Choroid plexus epithelial cell (primary cell): ENCODE measurements at places on chromosomes 13 and 19.
A peak's percentile ranks its signal among the peaks of the same experiment; 100 is the strongest.

DNA sequence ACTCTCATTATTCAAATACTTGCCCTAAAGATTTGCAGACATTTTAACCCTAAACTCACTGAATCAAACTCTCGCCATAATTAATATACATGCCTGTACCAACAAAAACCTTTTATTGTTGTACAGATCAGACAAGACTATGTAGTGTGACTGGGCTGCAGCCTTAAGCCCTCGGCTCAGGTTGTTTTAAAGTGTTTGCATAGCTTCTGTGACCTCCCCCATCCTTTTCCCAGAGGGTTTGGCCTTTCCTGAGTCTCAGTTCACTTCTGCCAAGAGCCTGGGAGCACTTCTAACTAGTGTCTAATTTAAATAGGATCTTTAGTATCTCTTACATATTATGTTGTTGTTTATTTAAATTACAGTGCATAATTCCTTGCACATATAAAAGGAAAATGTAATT is 158.2 kb downstream of the HS6ST3 start:
- DNase-seq, result no peak

GRCh38 chr19:37933937-37934358 is 26.9 kb downstream of the SIPA1L3 start:
- DNase-seq, result peak; percentile 72

DNA sequence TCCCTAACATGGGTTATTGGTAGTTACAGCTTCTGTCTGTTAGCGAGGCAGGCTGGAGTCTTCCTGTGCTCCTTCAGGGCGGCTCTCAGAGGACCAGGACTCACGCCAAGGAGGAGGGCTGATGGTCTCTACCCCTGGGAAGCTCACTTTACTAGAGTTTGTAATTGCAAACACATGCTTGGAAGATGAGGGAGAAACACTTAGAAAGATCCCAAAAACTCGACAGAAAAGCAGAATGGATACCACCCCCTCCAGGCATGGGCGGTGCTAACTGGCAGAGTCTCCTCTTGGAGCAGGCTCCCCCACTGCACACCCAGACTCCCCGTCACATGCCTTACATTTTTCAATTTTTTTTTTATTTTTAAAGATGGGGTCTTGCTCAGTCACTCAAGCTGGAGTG is 62.0 kb downstream of the PARP4 start:
- DNase-seq, result peak; percentile 13

GRCh38 chr19:5036698-5037563 is 68.0 kb downstream of the KDM4B start:
- peak; percentile 72 for DNase-seq

DNA sequence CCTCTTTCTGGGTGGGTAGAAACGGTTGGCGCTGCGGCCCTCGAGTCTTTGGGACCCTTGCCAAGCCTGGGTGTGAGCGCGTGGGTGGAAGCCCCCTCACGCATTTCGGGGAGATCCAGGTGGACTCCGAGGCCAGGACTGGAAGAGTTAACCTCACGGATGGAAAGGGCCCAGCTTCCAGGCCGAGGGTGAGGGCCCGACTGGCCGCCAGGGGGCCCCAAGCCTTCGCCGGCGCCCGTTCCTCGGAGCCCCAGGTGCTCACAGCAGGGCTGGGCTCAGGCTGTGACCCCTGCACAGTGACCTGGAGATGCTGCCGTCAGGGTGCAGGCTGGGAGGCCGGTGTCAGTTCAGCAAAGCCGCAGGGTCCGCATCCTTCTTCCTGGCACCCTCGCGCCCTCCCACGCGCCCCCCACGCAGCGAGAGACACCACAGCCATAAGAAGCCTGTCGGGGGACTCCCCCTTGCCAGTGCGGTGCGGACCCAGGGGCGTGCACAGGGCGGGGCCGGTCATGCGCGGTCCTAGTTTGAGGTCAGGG is 34.2 kb upstream of the TMEM255B start:
- peak; percentile 68 for DNase-seq

GRCh38 chr19:6253954-6254733 is 25.6 kb downstream of the MLLT1 start:
- no peak for DNase-seq

GRCh38 chr13:61765940-61766666 is 350.5 kb upstream of the PCDH20 start:
- no peak for DNase-seq

DNA sequence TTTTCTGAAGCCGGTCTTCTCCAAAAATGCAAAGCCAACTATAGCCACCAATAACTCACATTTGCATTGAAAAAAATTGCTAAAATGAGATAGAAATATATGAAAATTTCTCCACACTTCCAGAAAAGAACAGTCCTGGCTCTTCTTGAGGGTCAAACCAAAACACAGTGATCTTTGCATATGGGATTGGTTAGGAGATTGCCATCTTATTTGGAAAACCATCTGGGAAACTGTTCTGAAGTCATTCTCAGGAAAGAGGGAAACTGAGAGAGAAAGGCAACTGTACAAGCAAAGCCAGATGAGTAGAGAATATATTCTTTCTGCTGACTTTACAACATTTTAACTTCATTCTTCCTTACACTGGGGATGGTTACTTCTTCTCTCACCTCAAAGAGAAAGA is 54.6 kb downstream of the HSPH1 start:
- DNase-seq, result no peak

DNA sequence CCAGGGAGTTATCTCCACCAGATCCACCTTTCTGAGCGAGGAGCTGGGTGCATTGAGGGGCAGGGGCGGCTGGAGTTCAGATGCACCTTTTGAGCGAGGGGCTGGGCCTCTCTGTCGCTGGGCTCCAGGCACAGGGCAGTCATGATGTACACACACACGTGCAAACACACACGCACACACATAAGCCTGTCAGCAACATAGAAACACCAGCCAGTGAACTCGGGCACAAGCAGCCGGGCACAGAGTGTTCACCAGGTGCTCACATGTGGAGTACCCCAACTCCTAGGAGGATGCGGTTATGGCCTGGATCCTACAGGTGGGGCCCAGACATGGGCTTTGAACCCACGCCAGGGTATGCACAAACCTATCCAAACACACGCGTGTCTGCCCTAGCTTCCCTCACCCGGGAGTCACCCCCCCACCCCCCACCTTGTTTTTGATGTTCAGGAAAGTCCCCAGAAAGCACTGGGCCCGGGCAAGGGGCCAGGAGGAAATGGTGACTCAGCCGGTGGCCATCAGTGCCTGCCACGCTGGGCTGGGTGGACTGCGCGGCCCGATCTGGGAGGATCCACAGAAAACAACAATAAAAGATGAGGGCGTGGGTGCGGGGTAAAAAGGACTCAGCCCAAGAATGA is 13.3 kb downstream of the ARRDC2 start:
- peak; percentile 96 for DNase-seq

GRCh38 chr19:33171916-33172359 is 22.2 kb upstream of the LRP3 start:
- no peak for DNase-seq

- peak; percentile 88 for DNase-seq
These were observed 117.4 kb downstream of the ESD start for GRCh38 chr13:46679369-46680120.

DNA sequence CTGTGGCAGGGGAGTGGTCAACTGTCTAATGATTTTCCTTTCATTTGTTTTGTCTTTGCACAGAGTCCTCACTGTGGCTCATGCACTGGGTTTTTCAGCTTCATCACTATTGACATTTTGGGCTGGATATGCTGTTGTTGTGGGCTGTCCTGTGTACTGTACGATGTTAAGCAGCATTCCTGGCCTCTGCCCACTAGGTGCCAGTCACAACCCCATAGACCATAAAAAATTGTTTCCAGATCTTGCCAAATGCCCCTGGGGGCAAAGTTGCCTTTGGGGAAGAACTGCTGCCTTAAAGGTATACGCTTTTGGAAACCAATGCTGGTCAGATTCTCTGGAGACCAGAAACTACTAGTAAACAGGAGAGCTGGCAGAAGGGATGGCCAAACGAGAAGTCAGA is 310.4 kb downstream of the SPRY2 start:
- DNase-seq, result peak; percentile 33

- no peak for DNase-seq
These were observed 5.8 kb downstream of the SLC39A3 start for GRCh38 chr19:2733930-2734588.

DNA sequence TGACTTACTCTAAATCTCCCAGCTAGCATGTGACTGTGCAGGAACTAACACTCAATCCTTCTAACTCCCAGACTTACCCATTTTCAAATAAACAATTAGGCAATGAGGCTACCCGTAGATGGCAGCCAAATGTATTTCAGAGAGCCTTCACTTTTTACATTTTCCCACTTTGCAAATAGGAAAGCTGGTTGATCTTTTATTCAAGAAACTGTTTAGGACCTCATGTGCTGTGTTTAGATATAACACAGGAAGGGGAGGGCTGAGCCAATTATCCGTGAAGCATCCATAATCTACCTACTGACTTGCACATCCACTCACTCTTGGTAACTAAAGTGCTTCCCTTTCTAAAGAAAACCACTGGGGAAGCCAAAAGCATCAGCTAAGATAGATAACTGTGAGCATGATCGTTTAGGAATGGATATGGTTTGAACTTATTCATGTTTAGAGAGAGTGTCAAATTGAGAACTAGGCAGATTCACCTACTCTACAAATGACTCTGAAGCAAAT is 33.4 kb downstream of the MBNL2 start:
- no peak for DNase-seq

GRCh38 chr13:77239312-77239711 is 87.6 kb downstream of the MYCBP2 start:
- DNase-seq, result peak; percentile 34

GRCh38 chr19:48969276-48970138 is 4.4 kb downstream of the FTL start:
- DNase-seq, result peak; percentile 58

- no peak for DNase-seq
These were observed 5.9 kb downstream of the BRME1 start for GRCh38 chr19:13899912-13900584.

GRCh38 chr13:78364711-78365110 is 238.6 kb downstream of the POU4F1 start:
- no peak for DNase-seq
